ENCODE measurements at places on chromosomes 5 and 9.

DNA sequence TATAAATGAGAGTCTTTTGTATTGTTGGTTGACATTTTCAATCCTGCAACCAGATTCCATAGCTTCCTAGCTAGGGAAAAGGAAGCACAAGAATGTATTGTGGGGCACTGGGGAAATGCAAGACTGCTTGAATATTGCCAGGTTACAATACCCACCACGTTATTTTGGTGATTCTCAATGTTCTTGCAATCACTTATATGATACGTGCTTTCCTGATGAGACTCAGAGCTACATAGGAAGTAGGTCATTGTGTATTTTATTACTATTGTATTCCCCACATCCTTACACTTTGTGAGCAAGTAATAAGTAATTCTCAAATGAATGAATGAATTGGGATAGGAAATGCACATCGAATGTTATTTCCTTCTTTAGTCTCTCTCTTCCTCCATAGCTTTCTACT, 217.1 kb upstream of the CD180 start:
- no peak for DNase-seq

- no peak for DNase-seq
Observed at GRCh38 chr5:95621839-95622629, 2.1 kb downstream of the GPR150 start.

DNA sequence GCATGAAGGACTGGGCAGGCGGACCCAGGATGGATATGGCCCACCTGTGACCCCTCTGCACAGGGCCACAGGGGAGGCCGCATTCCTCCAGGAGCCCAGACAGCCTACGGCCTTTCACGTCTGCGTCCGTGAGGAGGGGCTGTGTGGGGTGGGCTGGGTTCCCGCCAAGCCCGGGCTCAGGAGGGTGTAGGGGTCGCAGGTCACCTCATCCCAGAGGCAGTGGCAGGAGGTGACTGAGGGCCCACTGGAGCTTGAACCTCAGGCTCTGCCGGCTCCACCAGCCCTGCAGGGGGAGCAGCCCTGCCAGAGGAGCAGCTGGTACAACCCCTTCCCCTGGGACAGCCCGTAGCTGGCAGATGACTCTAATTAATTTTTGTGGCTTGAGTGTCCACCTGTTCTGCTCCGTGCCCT, 40.7 kb upstream of the CACNA1B start:
- no peak for DNase-seq

DNA sequence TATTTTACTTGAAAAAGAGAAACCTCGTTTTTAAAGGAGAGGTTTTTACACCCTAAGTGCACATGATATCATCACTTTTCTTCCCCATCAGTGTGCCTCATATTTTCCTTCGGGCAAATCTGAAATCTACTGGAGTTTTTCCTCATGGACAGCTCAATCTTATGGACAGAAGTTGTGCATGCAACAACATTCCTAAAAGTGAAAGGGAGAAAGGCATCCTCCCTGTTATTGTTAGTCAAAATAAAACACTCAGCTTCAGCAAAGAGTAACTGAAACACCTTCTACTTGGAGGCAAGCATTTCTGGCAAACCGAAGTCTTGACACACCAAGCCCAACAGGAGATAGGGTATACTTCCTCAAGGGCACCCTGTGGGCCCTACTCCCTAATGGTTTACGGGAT, 217.9 kb downstream of the BNC2 start:
- no peak for DNase-seq

- DNase-seq, result no peak
Observed at GRCh38 chr9:98429613-98430012, 174.2 kb upstream of the TBC1D2 start.

GRCh38 chr9:130728721-130729120, 35.1 kb downstream of the EXOSC2 start:
- DNase-seq, result no peak

- DNase-seq, result no peak
Observed at GRCh38 chr5:93598091-93599000, 15.3 kb downstream of the NR2F1 start.

Measured in activated CD4-positive, alpha-beta T cell treated with anti-CD3 and anti-CD28 coated beads for 4 hours (primary cell).